ENCODE measurements at places on chromosomes 5 and 9.

DNA sequence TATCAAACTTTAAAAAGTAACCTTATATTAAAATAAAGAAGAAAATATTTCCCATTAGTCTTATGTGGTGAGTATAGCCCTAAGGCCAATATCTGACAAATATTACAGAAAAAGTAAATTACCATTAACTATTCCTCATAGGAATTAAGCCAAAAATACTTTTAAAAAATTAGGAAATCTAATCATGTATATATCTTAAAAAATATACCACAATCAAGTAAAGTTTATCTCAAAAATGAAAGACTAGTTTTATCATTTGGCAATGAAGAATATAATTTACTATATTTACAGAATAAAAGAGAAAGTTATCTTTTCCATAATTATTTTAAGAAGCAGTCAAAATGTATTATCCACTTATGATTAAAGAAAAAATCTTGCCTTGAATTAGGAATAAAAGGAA is 458.8 kb upstream of the ZNF462 start:
- no peak for DNase-seq

DNA sequence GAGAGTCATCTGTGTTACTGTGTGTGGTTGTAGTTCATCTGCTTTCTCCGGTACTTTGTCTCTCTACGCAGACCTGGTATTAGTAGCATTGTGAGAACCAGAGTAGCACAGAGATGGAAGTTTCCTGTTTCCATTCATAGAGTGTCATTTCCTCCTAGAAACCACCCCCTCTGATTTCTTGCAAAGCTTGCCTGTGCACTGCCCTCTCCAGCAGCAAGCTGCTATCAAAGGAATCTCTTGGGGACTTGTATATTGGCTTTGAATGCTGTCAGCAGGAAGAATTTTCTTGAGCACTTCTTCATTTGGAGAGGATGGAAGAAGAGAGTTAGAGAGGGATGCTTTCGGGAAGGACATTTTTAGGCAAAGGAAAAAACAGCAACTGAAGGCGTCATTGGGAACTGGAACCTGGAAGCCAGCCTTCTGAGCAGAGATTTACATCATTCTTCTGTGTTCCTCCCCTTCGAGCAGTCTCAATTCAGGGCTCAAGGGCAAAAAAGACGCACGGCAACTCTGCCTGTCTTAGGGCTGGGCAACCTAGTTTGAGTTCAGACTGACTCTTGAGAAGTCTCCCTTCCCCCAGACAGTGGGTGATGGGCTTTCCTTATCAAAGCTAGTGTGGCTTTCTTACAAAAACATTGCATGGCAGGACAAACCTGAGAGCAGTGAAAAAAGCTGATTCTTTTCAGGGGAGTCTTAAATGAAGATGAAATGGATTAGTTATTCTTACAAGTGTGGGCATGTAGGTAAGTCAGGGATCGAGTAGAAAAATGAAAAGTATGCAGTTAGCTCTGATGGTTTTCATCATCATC is 226.3 kb downstream of the AOPEP start:
- no peak for DNase-seq

- peak; percentile 51 for DNase-seq
Observed at GRCh38 chr5:136082390-136083193, 50.1 kb upstream of the SMAD5 start.

- no peak for DNase-seq
Observed at GRCh38 chr5:113215401-113216060, 219.3 kb downstream of the TSSK1B start.

DNA sequence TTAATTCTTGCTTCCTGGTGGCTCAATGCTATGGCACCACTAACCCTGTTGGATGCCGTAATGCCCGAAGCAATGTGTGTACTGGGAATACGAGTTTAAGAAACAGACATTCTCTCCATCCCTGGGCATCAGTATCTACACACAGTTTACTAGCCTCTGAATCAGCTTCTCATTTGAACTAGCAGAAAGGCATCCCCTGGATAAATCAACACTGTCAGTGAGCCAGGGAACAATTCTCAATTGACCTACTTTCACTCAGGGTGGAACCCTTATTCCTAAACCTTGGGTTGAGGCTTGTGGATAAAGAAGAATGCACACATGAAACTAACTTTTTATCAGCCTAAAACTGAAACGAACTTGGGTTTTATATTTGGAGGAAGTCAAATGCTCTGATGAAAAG is 331.0 kb downstream of the GADD45G start:
- DNase-seq = no peak

DNA sequence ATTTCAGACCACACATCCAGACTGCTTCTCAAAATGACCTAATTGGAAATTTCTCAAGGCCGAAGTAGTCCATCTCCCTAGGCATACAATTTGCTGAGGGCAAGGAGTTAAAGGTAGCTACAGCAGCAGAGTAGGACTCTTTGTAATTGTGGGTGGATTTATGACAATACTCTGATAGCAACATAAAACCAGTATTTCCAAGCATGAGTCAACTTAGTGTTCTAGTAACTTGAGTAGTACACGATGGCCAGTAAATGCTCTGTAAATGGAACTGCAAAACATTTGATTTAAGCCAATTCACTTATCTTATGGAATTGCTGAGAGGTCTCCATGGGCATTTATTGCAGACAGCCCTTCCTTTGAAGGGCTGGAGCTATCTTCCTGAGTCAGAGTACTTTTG is 352.2 kb downstream of the PLK2 start:
- DNase-seq = no peak

GRCh38 chr5:51397996-51398395 is 14.7 kb downstream of the ISL1 start:
- no peak for DNase-seq

DNA sequence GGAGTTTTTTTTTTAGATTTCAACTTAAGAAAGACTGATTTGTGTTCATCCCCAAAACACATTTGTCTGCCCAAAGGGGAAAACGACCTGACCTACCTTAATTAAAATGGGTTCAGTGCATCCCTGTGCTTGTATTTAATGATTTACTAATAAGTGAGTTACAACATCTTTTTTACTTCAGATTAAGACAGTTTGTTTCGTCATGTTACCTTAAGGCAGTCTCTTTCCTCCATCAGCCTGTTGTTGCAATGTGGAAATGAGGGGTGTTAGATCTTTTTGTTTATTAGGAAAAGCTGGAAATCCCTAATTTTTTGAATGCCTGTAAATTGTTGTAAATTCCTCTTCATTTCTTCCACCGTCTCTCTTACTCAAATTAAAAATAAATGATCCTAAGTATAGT is 177.5 kb downstream of the GDNF start:
- DNase-seq = no peak

- no peak for DNase-seq
Observed at GRCh38 chr5:8729437-8729836, 816.4 kb downstream of the SEMA5A start.

DNA sequence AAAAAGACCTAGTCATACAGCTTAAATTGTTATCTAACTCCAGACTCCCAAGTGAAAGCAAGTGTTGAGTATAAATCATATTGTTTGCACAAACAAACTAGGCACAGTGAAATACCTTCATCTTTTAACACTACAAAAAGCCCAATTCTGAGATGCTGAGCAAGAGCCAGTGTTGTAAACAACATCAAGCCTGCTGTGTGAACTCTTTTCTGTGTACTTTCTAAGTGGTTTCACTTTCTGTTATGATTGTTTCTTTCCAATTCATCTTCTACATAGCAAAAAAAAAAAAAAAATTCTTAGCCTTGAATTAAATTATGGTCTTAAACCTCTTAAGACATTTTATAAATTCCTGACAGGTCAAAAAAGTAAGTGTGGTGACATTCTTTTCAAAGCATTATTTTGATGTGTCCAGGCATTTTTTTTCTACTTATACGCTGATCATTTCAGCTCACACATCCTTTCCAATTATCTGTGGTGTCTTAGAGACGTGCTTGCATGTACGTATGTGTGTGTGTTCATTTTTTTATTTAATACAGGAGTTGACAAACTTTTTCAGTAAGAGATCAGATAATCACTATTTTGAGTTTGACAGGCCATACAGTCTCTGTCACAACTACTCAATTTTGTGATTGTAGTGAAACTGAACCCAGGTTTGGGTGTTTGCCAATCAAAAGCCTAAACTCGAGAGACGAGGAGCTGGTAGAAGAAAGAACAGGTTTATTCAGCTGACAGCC is 556.1 kb downstream of the CDH9 start:
- DNase-seq = no peak

Data from memory B cell (primary cell).